ENCODE measurements at places on chromosomes 13 and 19.

DNA sequence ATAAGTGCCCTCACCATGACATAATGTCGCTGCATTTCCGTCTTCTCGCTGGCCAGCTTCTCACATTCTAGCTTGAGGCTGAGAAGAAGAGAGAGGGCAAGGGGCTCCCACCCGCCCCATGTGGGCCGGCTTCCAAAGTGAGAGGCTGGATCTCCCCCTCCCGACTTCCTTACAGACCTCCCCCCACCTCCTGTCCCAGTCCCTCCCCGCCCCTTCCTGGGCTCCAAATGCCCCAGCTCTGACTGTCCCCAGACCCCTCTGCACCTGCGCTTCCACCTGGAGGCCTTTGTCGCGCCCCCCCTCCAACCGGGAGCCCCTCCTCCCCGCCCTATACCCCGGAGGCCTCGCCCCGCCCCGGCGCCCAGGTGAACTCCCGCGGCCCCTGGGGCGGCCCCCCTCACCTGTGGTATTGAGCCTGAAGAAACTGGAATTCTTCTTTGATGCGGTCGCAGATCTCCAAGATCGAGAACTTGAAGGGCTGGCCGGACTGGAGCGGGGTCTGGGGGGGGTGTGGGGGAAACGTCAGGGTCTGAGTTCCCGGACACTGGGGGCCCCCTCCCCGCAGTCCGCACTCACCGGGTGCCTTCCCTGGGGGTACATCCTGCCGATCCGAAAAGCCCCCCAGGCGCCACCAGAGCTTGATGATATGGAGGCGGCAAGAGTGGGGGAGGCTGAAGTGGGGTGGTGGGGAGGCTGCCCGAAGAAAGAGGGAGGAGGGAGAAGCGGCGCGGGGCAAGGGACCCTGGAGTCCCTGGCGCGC is 595 bp downstream of the TLE2 start:
- DNase-seq: no peak

GRCh38 chr19:16896146-16897028 is 7.6 kb downstream of the F2RL3 start:
- DNase-seq: no peak

DNA sequence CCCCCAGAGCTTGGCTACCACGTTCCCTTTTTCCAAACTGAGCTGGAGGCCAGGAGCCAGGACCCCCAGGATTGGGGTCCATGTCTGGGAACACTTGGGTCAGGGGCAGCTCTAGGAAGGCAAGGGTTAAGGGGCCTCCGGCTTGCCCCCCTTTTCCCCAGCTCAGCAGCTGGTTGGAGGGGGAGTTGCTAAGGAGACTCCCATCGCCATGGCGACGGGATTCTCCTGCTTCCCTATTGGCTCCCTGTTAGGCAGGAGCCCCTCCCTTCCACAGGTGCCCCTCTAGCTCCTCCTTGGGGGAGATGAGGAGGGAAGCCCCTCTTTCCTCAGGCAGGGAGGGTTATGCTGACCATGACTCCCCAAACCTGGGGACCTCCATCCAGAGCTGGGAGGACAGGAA is 33.9 kb downstream of the PDE4A start:
- no peak for DNase-seq

GRCh38 chr13:62324842-62325241 is 909.2 kb upstream of the PCDH20 start:
- DNase-seq: no peak

- DNase-seq: peak; percentile 74
Observed at GRCh38 chr13:113152984-113153809, 5.3 kb upstream of the PROZ start.

DNA sequence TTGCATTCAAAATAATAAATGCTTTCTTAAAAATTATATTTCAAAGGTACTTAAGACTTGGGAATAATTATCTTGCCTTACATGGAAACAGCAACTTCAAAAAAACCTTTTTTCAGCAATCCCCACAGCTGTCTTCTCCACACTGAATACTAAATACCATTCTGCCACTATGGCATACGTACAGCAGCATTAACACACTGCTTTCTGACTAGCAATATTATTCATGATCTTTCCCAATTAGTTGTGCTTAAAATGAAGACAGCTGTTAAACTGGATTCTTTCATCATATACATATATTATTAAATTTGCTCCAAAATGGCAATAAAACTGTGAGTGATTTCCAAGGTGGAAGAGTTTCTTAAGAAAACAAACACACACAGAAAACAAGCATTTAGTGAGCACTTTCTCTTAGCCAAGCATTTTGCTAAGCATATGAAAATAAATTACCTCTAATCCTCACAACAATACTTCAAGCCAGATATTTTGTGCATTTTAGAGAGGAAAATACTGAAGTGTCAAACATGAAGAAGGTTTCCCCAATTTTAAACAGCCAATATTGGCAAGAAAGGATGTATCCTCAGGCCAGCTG is 609.5 kb downstream of the SLITRK1 start:
- no peak for DNase-seq

- DNase-seq: no peak
Observed at GRCh38 chr19:49356382-49356781, 5.8 kb downstream of the TEAD2 start.

DNA sequence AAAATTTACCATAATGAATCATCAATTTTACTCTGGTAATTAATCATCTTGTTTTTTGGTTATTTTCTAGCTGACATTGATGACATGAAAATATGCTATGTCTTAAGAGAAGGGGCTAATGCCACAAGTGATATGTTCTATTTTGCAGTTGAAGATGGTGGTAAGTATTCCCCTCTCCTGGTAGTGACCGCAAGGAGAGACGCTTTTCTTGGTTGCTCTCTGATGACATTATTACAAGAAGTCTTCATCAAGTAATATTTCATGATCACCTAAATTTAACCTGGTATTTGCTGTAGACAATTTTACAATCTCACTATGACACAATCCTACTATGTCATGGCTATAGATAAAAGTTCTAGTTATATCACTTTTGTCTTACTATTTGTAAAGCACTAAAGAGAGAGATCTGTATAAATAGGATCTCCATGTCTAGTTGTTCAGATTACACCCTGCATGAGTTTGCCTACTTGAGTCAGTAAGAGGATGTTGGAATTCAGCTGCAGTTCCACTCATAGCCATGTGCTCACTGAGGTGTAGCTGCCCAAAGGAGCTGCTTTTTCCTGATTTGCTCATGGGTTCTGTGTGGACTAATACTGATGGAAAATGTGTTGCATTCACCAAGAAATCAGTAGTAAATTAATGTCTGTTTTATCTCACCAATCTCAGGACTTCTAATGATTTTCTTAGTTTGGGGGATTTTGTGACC is 10.9 kb downstream of the FREM2 start:
- no peak for DNase-seq

- DNase-seq: no peak
Observed at GRCh38 chr13:38804536-38804935, 117.7 kb downstream of the FREM2 start.

GRCh38 chr19:7927605-7928333 is 1.8 kb upstream of the CTXN1 start:
- DNase-seq: no peak

DNA sequence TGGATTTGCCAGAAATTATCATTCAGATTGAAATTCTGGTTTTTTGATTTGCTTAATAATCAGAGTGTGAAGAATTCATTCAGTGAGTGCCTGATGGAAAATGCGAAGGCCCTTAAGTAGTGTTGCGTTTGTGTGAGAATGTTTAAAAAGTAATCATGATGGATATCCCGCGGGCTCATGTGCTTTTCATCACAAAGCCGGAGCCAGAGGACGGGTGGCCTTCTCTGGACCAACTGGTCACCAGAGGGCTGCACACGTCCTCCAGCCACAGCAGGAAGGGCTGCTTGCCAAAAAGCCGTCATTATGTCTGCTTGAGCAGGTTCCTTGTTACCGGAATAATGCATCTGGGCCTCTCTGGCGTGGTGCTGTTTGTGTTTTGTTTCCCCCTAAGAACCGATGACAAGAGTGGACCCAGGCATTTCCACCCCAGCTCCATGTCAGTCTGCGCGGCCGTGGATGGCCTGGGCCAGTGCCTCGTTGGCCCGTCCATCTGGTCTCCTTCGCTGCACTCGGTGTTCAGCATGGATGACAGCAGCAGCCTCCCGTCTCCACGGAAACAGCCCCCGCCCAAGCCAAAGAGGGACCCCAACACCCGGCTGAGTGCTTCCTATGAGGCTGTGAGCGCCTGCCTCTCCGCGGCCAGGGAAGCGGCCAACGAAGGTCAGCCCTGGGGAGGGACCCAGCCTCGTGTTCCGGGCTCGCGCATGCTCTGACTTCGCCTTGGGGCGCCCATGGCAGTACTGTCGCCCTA is 497.7 kb downstream of the MYO16 start:
- DNase-seq: no peak

GRCh38 chr19:10617409-10618121 is 7.8 kb upstream of the SLC44A2 start:
- DNase-seq: no peak

- no peak for DNase-seq
Observed at GRCh38 chr19:17405250-17406045, at the start of gene BST2. Gene BST2 (minus strand): TSS chr19:17405630. CDS start chr19:17405575, 55 bp downstream.

GRCh38 chr13:59774491-59774971 is 389.2 kb downstream of the DIAPH3 start:
- no peak for DNase-seq

DNA sequence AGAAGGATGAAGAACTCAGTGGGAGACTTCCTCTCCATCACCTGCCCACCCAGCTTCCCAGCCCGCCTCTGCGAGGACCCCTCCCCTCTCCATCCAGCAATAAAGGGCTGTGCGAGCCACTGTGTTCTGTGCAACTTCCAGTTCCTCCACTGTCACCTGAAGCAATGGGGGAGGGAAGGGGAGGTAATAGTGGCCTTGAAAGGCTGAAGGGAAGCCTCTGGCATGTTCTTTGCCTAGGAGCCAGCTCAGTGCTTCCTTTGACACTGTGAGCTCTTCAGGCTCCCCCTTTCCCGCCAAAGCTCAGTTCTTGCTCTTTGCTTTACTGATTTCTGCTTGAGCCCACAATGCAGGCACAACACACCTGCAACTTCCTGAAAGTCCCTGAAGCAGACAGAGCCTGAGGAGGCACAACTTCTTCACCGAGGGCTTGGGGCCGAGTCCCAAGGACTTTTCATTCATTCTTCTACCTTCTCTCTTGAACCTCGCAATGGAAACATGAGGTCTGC is 73.2 kb upstream of the DOCK9 start:
- DNase-seq: no peak

- DNase-seq: no peak
Observed at GRCh38 chr13:112177450-112178288, 110.7 kb downstream of the SOX1 start.

GRCh38 chr13:110359840-110360301 is 52.8 kb downstream of the COL4A2 start:
- no peak for DNase-seq

- no peak for DNase-seq
Observed at GRCh38 chr13:59547950-59548349, 615.8 kb downstream of the DIAPH3 start.

GRCh38 chr13:75635828-75636435 is at the start of gene LMO7:
Gene LMO7 (plus strand): TSS chr13:75636330. CDS start chr13:75636658, 328 bp downstream.
- peak; percentile 84 for DNase-seq

DNA sequence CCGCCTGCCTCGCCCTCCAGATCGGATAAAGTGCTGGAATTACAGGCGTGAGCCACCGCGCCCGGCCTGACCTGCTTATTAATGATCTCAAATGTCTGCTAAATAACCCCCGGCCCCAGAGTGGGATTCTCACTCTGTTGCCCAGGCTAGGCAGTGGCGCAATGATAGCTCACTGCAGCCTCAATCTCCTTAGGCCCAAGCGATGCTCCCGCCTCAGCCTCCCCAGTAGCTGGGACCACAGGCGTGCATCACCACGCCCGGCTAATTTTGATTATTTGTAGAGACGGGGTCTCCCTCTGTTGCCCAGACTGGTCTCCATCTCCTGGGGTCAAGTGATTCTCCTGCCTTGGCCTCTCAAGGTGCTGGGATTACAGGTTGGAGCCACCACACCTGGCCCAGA is 626 bp upstream of the ATP5F1D start:
- no peak for DNase-seq

DNA sequence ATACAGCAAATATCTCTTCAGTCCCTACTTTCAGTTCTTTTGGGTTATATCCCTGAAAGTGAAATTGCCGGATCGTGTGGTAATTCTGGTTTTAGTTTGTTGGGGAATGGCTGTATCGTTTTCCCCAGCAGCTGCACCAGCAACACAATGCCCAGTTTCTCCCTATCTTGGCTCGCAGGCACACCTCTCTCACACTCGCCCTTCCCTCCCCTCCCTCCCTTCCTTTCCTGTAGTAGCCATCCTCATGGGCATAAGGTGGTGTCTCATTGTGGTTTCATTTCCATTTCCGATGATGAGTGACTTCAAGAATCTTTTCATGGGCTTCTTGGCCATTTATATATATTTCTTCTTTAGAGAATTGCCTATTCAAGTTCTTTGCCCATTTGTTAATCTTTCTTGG is 8.6 kb upstream of the GPR18 start:
- no peak for DNase-seq

- DNase-seq: no peak
Observed at GRCh38 chr19:43306097-43306496, 36.8 kb upstream of the PSG9 start.

- no peak for DNase-seq
Observed at GRCh38 chr19:38148337-38148736, 75.7 kb downstream of the DPF1 start.

DNA sequence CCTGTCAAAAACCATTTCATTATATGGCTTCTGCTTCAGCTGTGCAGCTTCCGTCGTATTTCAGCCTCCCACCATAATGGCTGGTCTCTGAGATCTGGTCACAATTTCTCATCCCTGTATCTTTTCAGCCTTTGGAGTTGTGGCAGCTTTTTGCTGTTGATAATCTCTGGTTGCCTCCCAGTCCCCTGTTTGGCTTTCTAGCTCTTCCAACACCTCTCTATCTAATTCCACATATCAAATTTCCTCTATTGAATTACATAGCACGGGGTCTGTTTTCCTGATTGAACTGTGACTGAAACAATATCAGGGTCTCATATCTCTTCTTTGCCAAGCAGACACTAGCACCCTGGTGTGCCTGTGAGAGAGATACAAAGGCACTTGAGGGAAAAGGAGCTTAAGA is 222.1 kb upstream of the OBI1 start:
- DNase-seq: no peak

DNA sequence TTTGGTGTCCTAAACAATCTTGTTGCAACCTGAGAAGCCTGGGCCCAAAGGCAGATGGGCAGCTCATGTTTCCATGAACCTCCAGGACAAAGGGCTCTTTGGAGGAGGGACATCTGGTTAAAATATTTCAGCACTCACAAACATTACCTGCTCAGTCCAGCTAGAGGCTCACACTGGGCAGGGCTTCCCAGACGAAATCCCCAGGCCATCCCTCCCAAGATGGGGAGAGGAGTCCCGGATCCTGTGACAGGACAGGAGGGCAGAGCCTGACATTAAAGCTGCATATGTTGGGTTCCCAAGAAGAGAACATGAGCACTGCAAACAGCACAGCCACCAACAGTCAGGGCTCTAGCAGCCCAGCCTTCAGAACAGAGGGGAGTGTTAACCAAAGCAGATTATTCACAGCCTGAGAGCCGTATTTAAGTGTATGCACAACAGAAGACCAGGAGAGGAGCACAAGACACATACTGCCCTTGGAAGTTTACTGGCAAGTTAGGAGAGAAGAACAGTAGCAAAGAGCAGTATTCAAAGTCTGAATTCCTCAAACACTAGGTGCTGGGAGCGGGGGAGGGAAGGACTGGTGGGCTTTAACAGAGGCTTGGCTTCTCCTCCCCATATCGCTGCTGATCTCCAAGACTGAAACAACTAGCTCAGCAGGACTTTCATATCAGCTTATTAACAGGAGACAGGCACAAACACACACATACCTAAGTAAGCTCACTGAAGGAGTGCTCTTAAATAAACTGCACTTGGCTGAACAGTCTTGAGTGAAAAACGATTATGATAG is 12.3 kb downstream of the ATP7B start:
- DNase-seq: no peak

All from upper lobe of right lung (tissue), 1 donor.